Astrocyte (in vitro differentiated cells and primary cell): ENCODE measurements at places on chromosomes 7 and 10. TPM values are rescaled to one million over a fixed set of nuclear protein-coding genes. Genes with fewer than 3 reads are reported as not detected.

The UCN3 gene
- total RNA-seq: not detected in 2 replicates

DNA sequence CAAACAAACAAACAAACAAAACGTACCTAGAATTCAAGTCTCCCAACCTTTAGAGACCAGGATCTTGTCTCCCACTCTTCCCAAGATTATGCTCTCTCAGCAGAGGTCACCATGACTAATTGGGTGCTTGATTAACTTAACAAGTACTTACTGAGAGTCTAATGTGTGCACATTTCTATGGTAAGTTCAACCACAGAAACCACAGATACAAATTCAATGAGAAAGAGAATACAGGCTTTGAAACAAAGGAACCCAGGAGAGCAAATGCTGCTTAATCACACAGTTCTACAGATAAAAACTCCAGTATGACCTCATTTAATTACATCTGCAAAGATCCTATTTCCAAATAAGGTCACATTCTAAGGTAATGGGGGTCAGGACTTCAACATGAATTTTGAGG lies 142.8 kb downstream of the DNAJC1 start:
- no peak overlapping the region for H3K4me3 ChIP-seq
- H3K36me3 ChIP-seq: no peaks in the 10 kb centered on the region
- DNase-seq: peak; percentile 92
- peak overlapping the region; percentile 14 for H3K27ac ChIP-seq

GRCh38 chr10:95246582-95247051 lies 44.2 kb downstream of the PDLIM1 start:
- no peak overlapping the region for H3K4me3 ChIP-seq
- H3K27ac ChIP-seq: peak overlapping the region; percentile 87
- H3K4me1 ChIP-seq: peaks cover 18% of the 10 kb centered on the region
- peaks cover 17% of the 10 kb centered on the region for H3K36me3 ChIP-seq

The LLCFC1 gene
- not detected in 2 replicates for total RNA-seq

DNA sequence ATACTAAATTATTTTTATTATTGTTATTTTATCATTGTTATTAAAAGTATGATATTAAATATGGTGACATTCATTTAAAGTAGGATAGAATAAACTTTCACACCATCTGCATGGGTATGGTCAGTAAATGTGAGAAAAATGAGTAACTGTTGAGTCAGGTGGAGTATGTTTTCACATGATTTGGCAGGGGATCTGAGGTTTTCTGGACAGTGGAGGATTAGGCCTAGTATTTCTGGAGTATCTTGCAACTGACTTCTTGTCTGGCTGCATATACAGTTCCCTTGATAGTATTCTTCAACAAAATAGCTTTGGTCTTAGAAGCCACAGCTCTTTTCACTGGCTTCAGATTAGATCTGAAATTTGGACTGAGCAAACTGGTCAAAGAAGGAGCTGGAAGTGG lies 54.5 kb downstream of the GBF1 start:
- no peaks in the 10 kb centered on the region for H3K27me3 ChIP-seq
- H3K4me3 ChIP-seq: peak overlapping the region; percentile 8
- DNase-seq: peak; percentile 88
- H3K4me1 ChIP-seq: peaks cover 21% of the 10 kb centered on the region
- H3K27ac ChIP-seq: peak overlapping the region; percentile 91
